Stimulated activated CD4-positive, alpha-beta T cell treated with anti-CD3 and anti-CD28 coated beads, Interleukin-1b, Interleukin-23, amount 100 ng/mL, for 1 hour (primary cell): ENCODE measurements at places on chromosomes 16 and 17.

DNA sequence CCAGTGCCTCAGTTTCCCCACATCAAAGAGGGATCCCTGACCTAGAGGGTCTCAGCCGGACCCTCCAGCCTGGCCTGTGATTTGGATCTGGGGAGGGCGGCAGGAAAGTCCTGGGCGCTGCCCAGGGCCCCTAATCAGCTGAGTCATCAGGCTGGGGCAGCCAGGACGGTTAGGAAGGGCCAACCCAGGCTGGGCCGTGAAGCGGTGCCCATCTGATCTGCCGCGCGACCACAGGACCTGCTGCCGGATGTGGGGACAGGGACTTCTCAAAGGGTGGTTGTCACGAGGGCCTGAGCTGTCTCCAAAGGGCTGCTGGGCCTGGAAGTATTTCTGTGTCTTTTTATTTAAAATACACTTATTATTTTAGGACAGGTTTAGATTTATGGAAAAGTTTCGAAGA lies 4.4 kb downstream of the TPSAB1 start:
- DNase-seq: no peak

- no peak for DNase-seq
These were observed 27.6 kb downstream of the CMTM4 start for GRCh38 chr16:66668777-66669444.

GRCh38 chr17:31908386-31908785 lies 6.9 kb upstream of the UTP6 start:
- DNase-seq: no peak

- no peak for DNase-seq
These were observed 20.9 kb upstream of the CALB2 start for GRCh38 chr16:71337631-71338030.

DNA sequence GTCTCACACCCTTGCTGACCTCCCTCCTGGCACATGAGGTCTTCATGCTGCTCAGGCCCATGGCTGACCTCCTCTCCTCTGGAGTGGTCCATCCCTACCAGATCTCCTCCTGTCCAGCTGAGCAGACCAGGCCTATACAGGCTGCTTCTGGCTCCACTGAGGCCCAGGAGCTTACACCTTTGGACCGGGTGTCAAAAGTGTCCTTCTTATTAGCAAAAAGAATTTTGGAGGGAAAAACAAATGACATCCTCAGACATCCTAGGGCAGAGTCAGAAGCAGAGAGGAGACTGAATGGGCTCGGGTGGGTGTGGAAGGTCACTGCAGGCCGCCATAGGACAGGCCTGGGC lies 38.1 kb downstream of the WSB1 start:
- no peak for DNase-seq

DNA sequence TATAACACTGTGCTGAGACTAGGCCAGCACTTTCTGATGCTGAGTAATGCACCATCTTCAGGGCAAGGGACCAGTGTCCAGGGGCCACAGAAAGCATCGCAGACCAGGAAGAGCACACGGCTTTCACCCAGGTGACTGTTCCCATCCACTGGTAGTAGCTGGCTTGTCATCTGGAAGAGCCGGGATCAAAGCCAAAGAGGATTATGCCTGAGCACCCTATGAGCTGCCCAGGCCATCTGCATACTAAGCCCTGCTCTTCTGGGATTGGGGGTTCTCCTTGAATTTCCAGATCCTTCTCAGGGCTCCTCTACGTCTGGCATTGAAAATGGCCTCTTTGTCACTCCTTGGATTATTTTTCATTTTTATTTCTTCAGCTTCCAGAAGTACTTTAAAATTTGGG lies 140.7 kb downstream of the IRX3 start:
- no peak for DNase-seq

DNA sequence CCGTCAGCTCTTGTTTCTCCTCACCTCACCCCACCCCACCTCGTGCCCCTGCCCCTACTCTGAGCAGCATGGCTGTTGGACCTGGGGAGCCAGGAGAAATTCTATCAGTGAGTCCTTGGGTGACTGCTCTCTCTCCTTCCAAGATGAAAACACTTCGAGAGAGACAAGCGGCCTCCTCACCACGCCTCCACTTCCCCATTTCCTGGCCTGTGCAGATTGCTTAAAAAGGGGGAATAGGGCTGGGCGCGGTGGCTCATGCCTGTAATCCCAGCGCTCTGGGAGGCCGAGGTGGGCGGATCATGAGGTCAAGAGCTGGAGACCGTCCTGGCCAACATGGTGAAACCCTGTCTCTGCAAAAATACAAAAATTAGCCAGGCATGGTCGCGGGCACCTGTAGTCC lies 9.5 kb downstream of the DLX4 start:
- no peak for DNase-seq

DNA sequence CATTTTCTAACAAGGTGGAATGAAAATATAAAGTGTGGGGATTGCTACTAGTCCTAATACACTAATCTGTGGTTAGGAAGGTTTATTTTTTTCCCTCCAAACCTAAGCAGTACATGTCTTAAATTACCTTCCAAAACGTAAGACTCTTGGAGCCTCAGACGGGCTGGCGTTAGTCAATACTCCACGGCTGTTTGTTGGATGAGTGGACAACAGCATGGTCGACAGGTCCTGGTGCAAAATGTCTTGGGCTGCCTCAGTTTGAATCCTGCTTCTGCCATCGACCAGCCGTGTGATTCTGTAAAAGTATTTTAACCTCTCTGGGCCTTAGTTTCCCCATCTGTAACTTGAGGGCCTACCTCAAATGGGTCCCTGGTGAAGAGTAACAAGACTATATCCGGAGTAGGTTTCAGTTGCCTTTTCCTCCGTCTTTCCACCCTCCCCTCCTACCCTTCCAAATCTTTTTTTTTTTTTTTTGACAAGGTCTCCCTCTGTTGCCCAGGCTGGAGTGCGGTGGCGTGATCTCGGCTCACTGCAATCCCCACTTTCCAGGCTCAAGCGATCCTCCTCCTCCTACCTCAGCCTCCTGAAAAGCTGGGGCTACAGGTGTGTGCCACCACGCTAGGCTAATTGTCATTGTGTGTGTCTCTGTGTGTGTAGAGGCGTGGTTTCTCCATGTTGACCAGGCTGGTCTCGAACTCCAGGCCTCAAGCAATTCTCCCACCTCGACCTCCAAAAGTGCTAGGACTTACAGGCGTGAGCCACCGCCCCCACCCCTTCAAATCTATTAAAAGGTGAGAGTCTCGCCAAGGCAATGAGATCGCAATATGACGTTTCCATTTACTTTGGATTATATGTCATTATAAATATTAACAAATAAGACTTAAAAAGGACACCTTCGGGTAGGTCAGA lies 5.8 kb downstream of the SCGB1C2 start:
- no peak for DNase-seq

GRCh38 chr17:34879146-34879545 lies 82.1 kb downstream of the CCT6B start:
- no peak for DNase-seq

DNA sequence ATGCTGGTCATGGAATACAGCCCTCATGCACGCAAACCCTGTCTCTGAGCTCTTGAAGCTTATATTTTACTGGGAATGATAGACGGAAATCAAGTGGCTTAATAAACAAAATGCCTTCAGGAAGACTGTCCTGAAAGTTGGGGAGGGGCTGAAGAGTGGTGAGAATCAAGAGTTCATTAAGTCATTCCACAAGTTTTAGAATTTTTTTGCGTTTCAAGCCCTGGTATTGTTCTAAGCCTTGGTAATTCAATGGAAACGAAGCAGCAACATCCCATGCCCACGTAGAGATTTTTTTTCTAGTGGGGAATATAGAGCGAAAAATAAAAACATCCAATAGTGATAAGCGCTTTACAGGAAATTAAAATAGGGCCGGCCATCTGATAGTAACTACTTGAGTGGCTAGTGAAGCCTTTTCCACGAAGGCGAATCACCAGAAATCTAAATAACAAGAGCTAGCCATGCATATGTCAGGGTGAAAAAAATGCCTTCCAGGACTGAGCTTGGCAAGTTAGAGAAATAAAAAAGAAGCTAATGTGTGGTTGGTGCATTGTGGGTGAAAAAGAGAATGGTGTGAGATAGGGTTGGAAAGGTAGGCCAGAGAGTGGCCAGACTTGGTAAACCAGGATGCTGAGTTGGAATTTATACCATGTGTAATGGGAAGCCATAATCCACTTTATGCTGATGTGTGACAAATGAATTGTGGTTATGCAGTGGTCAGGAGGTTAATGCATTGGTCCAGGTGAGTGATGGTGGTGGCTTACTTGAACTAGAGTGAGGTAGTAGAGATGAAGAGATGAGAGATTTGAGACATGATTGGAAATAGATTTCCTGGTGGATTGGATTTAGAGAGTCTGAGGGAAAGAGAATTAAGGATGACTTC lies 772 bp downstream of the PFAS start:
- DNase-seq: no peak

GRCh38 chr17:78812855-78813254 lies 27.8 kb downstream of the USP36 start:
- DNase-seq: no peak

- no peak for DNase-seq
These were observed 232.4 kb upstream of the RPL38 start for GRCh38 chr17:73971127-73971526.

GRCh38 chr17:44007346-44008204 lies 3.2 kb downstream of the NAGS start:
- no peak for DNase-seq

DNA sequence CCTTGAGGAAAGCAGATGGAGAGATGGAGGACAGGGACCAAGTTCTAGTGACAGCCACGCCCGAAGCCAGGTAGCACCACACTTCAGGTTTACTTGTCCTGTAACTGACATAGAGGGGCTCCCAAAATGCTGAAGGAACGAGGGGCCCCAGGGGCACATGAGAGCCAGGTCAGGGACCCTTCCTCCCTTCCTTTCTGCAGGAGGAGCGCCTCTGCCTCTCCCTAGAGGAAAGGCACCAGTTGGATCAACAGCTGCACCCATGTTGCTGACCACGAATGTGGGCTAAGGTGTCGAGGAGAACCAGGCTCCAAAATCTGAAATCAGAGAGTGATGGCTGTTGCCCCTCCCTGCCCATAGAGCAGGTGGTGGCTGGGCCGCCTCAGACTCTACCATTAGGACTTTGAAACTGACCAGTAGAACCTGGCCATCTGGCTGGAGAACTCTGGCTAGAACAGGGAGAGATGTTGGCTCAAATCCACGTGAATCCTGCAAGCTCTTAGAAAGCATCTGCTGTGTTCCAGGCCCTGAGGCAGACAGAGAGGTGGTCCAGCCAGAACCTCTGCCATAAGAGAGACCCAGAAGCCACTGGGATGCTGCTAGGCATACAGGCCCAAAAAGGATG lies 218.8 kb downstream of the KATNIP start:
- no peak for DNase-seq

- DNase-seq: no peak
These were observed 27.9 kb downstream of the KATNB1 start for GRCh38 chr16:57763285-57764005.
